ENCODE measurements at places on chromosomes 1 and 21. TPM values are rescaled to one million over a fixed set of nuclear protein-coding genes. Genes with fewer than 3 reads are reported as not detected.

ABCG1 gene
- total RNA-seq, result 81.0 TPM

DMRTA2 gene
- total RNA-seq, result 14.2 TPM

SPOCD1 gene
- 26.3 TPM for total RNA-seq

OR14I1 gene
- not detected for total RNA-seq

FOXD2 gene
- total RNA-seq, result 0.07 TPM

B3GALT5 gene
- total RNA-seq, result 0.36 TPM

MROH9 gene
- total RNA-seq, result not detected

RHD gene
- not detected for total RNA-seq

OR13G1 gene
- total RNA-seq, result not detected

NUF2 gene
- total RNA-seq, result 0.68 TPM

Measured in nasal cavity respiratory epithelium epithelial cell of viscerocranial mucosa (primary cell).